ENCODE measurements at places on chromosomes 12 and 14.

DNA sequence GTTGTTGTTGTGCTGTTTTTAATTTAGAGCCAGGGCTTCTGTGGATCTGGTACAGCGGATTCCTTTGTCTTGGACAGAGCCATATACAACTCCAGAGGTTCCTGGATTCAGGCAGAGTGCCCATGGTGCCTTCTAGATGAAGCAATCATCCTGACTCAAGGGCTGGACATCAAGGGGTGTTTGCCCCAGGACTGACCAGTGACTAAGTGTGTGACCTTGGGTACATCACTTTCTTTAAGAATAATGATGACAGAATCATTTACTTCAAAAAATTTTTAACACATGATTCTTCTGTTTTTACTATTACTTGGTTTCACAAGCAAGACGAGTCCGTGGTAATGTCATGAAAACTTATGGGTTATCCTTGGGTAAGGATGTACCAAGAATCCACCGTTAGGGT, 397.3 kb downstream of the ZFP36L1 start:
- DNase-seq, result no peak

DNA sequence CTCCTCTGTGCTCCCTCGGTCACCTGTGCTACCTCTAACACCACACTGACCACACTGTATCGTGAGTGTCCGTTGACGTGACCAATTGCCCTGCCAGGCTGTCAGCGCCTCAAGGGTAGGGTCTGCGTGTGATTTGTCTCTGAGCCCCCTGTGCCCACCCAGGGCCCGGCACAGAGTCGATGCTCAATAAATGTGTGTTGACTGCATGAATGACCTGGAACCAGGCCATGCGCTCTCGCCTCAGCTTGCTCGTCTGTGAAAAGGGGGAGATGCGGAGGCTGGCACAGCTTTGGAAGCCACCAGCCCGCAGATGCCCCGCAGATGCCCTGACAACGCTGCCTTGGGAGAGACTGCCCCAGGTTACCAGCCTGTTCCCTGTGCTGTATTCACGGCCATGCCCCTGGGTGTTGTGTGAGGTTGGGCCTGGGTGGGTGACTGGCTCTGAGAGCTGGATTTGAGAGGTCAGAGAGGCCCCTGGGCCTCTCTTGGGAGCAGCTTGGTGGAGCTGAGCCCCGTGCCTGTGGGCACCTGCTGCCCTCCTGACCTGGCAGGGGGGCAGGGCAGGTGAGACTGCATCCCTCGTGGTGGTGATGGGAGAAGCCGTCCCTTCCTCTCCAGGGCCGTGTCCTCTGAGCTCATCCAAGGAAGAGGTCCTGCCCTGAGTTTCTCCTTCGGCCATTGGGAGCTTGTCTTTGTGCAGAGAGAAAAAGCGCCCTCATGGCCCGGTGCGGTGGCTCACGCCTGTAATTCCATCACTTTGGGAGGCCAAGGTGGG, 43.2 kb downstream of the CYP46A1 start:
- no peak for DNase-seq

DNA sequence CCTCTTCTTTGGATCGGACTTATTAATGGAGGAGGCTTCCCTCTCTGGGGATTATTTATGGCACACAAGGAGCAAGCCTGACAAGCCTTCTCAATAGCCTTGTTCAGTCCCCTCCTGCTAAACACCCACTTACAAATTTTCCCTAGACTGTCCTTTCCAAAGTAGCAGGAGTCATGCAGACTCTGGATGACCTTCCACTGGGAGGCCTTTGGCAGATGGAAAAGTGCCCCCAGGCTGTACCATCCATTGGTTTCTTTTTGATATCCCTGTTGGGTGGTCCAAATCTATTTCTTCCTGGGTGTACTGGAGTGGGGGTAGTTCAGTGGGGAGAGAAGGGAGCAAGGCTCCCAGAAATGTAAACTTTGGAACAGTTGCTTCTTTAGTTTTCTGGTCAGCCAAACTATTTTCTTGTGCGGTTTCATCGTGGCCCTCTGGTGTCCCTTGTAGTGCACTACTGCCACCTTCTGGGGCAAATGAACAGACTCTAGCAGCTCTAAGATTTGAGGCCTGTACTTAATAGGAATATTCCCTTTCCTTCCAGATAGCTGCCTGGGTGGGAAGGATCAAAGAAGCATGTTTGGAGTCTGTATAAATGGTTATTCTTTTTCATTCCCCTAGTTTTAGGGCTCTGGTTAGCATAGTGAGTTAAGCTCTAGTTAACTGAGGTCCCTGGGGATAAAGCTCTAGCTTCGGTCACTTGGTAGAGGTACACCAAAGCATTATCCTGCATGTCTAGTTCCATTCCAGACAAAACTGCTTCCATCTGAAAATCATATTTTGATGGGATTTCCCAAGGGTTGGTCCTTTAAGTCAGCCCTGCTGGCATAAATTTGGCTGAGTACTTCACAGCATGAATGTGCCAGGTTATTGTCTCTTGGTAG, 409.5 kb downstream of the SLC6A15 start:
- no peak for DNase-seq

- no peak for DNase-seq
Observed at GRCh38 chr14:76293923-76294322, 82.0 kb upstream of the ESRRB start.

GRCh38 chr12:59181196-59181777, 261.0 kb upstream of the LRIG3 start:
- no peak for DNase-seq

GRCh38 chr14:92677087-92677668, 71.2 kb downstream of the LGMN start:
- DNase-seq, result no peak

- no peak for DNase-seq
Observed at GRCh38 chr12:26572137-26572536, 260.9 kb downstream of the ITPR2 start.

- DNase-seq, result no peak
Observed at GRCh38 chr14:21840765-21841164, 167.1 kb upstream of the OR4E1 start.

GRCh38 chr12:70149013-70149412, 94.2 kb upstream of the CNOT2 start:
- no peak for DNase-seq

GRCh38 chr12:71161591-71161990, 3.8 kb upstream of the TSPAN8 start:
- DNase-seq, result no peak

DNA sequence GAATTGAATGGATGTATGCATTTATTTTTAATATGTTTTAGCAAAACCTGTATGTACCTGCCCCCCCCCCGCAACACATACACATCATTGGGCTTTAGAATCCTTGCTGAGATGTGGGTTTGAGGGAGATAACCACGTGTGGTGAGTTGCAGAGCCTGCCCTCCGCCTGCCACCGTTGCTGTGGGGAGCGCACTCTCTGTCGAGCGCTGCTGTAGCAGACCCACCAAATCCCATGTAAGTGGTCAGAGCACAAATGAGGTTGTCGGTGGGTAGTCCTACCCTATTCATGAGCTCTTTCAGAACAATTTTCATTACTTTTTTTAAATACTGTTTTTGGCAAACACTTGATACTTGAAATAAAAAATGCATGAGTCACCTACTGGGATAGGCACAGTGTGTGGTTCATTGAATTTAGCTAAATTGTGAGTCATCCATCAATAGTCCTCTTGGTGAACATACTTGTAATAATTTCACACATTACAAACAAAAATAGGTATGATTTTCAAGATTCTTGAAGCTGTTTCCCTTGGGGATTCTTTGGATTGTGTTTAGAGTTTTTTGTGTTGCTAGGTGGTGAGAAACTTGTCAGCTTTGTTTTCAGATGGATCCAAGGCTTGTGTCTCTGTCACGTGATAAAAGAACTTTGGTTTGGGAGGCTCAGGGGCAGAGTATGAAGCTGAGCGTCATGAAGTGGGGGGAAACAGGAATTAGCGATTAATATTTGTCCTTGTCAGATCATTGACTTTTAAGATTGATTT, 107.6 kb downstream of the PTCSC3 start:
- no peak for DNase-seq

- DNase-seq, result no peak
Observed at GRCh38 chr12:116882742-116883141, 1.5 kb upstream of the HRK start.

DNA sequence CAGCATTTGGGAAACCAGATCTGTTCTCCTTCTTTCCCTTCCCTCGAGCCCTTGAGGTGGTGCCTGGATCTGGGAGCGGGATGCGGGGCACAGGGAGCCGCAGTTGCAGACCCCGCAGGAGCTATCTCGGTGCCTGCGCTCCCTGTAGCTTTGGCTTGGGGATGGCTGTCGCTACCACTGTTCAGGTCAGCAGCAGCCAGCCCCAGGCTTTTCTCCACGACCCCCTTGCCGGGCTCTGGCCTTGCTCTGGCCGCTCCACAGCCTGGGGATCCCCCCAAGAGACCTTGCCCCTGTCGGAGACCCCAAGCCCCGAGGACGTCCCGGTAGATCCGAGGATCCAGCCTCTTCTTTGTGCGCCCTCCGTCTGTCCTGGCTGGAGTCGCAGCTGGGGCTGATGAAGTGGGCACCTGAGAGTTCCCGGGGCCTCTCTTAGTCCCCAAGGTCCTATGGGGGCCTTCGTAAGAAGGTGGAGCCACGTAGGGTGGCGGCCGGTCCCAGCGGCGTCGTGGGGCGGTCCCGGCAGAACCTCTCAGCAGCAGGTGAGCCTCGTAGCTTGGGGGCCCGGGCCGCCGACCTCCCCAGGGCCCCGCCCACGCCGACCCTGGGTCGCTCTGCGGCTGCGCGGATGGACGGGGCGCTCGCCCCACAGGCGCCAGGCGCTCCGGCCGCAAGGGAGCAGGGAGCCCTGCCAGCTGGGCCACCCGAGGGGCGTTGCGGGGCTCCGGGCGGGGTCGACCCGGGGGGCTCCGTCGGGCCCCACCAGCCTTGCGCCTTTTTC, 1.3 kb downstream of the DDN start:
- DNase-seq, result no peak

- no peak for DNase-seq
Observed at GRCh38 chr14:54356172-54356571, 40.6 kb upstream of the CDKN3 start.
